Gastroesophageal sphincter (tissue), 4 donors: ENCODE measurements at places on chromosomes 11 and 22.

GRCh38 chr22:25956801-25957200, 212.5 kb upstream of the SEZ6L start:
- no peak for ATAC-seq

- ATAC-seq, result no peak
Observed at GRCh38 chr11:45145379-45146071, 914 bp upstream of the PRDM11 start.

GRCh38 chr11:72653649-72654048, 20.6 kb downstream of the PDE2A start:
- ATAC-seq, result no peak

DNA sequence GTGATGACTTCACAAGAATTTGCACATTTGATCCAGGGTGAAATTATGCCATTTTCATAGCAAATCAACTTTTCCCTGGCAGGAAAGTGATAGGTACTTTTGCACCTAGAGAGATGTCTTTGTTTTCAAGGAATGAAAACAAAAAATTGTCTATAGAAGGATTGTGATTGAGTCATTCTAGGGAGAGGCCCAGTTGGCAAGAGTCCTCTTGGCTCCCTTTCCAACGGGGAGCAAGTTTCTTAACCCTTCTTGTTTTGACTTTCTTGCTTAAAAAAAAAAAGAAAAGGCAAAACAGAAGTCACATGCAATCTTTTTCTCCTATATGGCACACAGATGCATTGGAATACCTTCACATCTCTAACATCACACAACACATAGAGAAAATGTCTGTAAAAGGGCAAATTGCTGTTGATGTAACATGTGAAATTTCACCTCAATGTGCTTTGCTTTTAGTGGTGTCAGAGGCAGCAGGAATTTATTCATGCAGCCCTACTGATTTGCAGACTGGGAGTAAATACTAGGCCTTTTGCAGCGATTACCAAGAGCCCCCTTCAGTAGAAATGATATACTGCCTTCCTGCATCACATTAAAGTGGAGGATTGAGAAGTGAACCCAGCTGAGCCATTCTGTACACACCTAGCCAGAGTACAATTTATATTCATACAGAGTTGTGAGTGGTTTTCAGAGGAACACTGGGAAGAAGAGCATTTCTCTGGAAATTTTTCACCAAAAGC, 290.7 kb upstream of the MPPED2 start:
- ATAC-seq, result no peak

- no peak for ATAC-seq
Observed at GRCh38 chr11:11659567-11660362, 38.0 kb upstream of the GALNT18 start.

DNA sequence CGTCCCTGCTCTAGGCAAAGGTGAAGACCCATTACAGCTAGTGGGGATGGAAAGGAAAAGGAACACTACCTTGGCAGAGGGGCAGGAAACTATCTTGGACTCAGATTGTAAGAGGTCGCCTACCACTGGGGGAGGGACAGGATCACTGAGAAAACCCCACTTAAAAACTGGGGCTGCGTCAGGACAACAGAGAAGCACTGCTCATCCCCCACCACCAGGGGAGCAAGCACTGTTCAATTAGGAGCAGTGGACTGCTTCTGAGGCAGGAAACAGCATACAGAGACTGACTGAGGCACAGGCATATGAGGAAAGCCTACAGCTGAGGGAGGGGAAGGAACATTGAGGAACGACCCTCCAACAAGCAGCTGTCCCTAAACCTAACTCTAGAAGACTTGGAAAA, 20.8 kb upstream of the DLAT start:
- no peak for ATAC-seq

GRCh38 chr11:131897956-131898355, 527.5 kb downstream of the NTM start:
- ATAC-seq, result no peak

GRCh38 chr22:25139062-25139461, 60.6 kb upstream of the CRYBB3 start:
- no peak for ATAC-seq

GRCh38 chr22:17891481-17892167, 117.4 kb upstream of the BID start:
- ATAC-seq, result peak; percentile 54

DNA sequence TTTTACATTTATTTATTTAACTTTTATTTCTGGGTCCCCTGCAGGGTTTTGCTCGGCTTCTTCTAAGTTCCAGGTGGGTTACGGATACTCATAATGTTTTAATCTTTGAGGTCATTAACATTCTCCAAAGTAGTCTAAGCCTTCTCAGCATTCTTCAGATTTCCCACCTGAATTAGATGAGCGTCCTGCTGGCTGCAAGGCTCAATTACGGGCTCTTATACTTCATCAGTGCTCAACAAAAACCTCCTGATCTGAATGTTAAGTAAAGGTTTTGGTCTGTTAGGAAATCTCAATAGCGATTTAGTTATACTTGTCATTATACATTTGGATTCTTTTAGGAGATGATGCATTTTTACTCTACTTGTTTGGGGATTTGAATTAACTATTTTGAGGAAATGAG, 27.3 kb upstream of the NFRKB start:
- ATAC-seq, result no peak

DNA sequence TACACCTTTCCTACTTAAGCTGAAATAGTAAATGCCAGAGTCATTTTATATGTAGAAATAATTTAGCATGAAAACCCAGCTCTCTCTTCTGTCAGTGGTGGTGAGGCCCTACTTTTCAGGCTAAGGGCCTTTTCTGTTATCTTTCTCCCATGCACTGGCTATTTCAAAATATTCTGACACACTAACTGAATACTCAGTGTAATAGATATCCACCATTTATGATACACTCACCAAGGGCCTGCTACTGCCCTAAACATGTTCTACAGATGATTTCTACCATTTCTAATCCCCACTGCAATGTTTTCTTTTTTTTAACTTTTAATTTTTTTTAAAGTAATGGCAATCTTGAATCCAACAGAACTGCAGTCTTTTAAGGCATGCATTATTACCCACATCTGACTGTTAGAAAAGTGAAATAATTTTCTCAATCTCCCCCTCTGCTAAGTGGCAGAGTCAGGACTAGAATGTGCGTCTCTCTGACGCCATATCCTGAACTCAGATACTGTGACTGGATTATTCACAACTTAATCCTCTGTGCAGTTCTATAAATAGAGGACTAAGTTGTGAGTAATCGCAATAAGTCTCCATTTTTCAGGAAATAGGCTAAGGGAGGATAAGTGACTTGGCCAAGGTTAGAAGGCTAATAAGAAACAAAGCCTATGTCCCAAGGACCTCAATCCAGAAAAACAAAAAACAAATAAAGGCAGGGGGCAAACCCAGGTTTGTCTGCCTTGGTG, 44.0 kb downstream of the GRAMD1B start:
- no peak for ATAC-seq

DNA sequence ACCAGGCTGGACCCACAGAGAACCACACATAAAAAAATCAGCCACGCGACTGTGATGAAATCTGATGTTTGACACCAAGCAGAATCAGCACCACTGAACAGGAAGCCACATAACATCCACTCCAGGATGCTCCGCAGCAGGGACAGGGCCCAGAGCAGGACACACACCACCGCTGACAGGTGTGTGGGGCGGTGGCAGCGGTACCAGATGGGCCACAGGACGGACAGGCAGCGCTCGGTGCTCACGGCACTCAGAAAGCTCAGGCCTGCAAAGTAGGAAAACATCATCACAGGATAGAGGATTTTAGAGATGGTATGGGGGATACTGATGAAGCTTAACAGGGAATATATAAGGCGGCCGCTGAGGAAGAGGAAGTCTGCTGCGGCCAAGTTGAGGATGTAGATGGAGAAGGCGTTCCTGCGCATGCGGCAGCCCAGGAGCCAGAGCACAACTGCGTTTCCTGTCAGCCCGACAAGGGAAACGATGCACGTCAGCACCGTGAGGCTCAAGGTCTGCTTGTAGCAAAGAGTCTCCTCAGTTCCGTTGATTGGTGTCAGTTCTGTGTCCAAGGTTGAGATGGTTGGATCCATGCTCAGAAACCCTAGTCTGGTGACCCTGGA, 4.9 kb downstream of the MRGPRX1 start:
- ATAC-seq, result no peak

GRCh38 chr22:50017701-50018224, 5.2 kb upstream of the IL17REL start:
- no peak for ATAC-seq

- ATAC-seq, result no peak
Observed at GRCh38 chr11:14577292-14577691, 57.1 kb upstream of the PSMA1 start.

- no peak for ATAC-seq
Observed at GRCh38 chr22:45919504-45920286, 57.3 kb downstream of the WNT7B start.

- peak; percentile 92 for ATAC-seq
Observed at GRCh38 chr11:120511116-120511819, at the start of gene GRIK4. Gene GRIK4 (plus strand): TSS chr11:120511748. CDS start chr11:120660319, 148,571 bp downstream.

GRCh38 chr11:114386131-114386530, 14.2 kb downstream of the C11orf71 start:
- no peak for ATAC-seq

- ATAC-seq, result peak; percentile 86
Observed at GRCh38 chr22:40491990-40492631, 121.7 kb downstream of the SGSM3 start.

DNA sequence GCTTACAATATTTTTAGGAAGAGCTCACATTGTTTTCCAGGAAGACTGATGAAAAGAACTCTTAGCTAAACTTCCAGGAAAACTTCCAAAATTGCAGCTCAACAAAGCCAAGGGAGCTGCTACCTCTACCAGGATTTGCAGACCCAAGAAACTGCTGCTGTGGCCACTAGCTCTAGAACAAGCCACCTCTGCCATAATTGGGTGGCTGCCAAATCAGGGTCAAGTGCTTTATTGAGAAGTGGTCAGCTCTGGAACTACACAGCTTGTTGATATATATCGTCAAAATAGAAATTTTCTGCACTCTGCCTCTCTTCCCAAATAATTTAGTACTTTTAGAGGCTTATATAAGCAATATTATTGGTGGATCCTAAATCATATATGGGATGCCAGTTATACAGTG, 371.8 kb upstream of the CHORDC1 start:
- ATAC-seq, result no peak

DNA sequence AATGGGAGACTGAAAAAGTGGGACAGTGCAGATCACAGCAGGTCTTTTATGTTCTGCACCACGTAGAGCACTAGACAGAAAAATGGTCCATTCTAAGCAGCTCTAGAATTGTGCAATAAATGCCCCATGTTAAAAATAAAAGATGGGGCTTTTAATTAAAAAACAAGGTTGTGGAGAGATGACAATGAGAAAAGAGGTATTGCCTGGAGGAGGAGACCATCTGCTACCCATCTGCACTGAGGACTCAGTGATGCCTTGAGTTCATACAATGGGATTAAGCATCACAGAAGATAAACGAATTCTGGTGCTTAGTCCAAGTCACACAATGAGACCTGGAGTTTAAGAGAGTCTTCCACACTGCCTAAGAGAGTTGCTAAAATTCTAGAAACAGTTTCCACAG, 73.6 kb downstream of the PAK1 start:
- ATAC-seq, result no peak

DNA sequence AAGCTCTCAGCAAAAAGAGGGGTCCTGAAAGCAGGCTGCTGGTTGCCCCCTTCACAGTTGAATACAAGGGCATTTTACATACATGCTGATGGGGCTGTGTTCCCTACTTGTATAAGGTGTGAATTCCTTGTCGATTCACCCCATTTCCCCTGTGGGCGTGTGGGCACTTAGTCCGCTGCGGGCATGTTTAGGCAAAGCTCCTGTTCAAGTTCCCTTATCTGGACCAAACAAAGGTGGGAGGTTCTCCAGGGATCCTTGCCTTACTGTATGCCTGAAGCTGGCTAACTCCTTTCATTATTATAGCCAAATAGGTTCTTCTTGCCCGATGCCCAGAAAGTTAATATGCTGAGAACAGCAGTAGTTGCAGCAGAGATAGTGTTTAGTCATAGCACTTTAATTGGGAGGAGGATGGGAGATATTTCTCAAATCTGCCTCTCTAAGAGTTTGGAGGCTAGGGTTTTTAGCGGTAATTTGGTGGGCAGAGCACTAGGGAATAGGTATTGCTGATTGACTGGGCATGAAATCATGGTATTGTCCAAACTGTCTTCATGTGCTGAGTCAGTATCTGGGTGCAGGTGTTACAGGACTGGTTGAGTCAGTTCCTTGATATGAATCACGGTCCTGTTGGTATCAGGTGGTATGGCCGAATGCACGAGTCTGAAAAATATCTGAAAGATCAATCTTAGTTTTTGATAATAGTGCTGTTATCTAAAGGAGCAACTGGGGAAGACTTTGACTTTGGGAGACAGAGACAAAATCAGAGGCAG, 32.7 kb downstream of the METTL15 start:
- ATAC-seq, result no peak

GRCh38 chr11:28860893-28861292, 752.7 kb downstream of the METTL15 start:
- ATAC-seq, result no peak

- ATAC-seq, result no peak
Observed at GRCh38 chr11:8310743-8311298, 47.1 kb upstream of the LMO1 start.
